Jurkat, Clone E6-1 (cell line): ENCODE measurements at places on chromosomes 1 and 21.

DNA sequence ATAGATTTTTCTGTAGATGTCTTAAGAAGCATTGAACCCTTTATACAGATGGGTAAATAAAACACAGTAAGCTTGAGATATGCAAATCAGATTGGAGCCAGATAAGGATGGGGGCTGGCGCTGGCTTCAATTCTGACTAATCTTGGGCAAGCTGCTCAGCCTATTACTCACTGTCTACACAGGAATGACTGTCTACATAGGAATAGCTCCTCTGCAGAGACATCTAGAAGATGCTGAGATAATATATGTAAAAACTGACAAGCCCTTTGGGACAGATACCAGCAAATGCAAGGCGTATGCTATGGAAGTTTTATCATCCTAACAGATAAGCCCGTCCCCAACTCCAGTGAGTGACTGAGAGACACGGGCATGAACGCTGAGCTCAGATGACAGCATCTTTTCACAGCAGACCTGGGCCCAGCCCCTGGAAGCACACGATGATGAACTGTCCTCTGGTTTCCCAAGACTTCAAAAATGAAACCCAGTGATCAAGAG is 1.7 kb downstream of the CLDN14 start:
- no peak for DNase-seq

- no peak for DNase-seq
These were observed 4.0 kb downstream of the STPG1 start for GRCh38 chr1:24409535-24409934.

DNA sequence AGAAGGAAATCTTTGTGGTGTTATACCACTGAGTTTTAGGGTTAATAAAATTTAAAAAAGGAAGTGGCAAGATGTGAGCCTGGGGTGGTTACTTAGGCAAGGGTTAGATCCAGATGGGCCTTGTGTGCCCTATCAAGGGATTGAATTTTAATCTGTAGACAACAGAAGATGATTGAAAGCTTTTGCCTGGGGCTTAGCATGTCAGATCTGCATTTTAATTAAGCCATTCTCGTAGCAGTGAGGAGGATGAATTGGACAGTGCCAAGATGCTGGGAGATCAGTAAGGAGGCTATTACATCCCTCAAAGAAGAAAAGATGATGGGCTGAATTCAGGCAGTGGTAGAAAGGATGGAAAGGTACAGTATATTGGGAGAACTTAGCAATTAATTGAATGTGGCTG is 42.3 kb downstream of the HMGB4 start:
- DNase-seq, result no peak

DNA sequence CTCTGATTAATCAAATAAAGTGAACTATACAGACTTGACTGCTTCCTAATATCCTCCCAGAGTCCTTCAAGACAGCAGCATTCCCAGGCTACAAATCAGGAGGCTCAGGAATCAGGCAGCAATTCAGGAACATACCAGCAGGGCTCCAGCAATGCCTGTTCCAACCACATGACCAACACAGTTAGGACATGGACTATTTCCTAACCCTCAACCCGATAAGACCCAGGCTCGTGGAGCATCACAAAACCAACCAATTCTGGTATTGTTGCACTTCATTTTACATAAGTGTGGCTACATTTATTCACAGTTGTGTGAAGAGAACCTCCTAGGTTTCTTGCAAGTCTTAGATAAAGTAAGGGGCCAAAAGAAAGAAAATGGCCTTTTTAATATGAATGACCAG is 546.2 kb upstream of the ADGRL2 start:
- no peak for DNase-seq

GRCh38 chr1:25208092-25208491 is 24.2 kb downstream of the SYF2 start:
- DNase-seq, result no peak

GRCh38 chr1:233613252-233614172 is at the start of gene KCNK1:
Gene KCNK1 (plus strand): TSS chr1:233614106. CDS start chr1:233614172, 66 bp downstream.
- DNase-seq, result no peak

DNA sequence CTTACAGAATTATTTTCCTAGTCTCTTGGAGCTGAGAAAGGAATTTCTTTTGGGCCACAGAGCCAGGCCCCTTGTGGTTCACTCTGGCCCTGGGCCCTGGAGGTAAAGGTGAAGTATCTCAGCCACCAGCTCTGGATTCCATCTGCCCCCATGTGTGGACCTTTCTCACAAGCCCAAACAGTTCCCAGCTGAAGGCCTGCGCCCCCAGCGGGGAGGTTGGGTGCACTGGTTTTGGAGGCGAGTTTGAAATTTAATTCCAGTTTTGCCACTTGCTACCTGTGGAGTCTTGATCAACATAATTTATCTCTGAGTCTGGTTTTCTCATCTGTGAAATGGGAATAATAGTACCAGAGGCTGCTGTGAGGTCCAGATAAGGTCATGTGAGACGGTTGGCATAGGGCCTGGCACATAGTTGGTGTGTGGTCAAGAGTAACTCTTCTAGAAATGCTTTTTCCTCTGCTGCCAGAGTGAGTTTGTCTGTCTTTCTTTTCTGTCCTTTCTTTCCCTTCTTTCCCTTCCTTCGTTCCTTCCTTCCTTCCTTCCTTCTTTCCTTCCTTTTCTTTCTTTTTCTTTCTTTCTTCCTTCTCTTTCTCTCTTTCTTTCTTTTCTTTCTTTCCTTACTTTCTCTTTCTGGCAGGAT is 6.1 kb downstream of the AGTRAP start:
- no peak for DNase-seq

GRCh38 chr1:246158131-246158530 is 348.9 kb downstream of the SMYD3 start:
- DNase-seq, result no peak

DNA sequence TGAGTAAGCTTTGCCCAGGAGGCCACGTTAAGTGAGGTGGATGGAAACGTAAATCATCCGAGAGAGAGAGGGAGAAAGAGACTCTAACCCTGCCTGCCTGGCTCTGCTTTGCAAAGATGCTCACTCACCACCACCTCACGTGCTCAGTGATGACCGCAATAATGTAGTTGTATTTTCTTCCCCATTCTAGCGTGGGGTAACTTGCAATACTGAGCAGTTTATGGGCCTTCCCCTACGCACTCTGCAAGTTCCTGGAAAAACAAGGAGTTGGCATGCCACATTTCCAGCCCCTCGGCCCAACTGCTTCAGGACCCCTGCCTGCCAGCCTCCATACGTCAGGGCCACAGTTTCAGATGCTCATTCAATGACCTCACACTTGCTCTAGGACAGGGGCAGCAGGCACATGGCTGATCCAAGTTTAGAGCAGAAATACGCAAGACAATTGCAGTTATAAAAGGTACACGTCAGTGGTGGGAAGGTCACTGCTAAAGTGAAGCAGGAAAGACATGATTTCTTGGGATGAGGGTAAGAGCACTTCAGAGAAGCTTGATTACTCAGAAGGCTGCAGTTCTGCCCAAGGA is 112.5 kb upstream of the RAB4A start:
- DNase-seq, result no peak

- no peak for DNase-seq
These were observed 60.9 kb downstream of the SLX9 start for GRCh38 chr21:45000637-45001133.

GRCh38 chr1:16015960-16016901 is 1.6 kb downstream of the HSPB7 start:
- DNase-seq, result no peak
